ENCODE measurements at places on chromosomes 12 and 14.

- no peak for DNase-seq
Measured at GRCh38 chr12:68422956-68423574, 90.9 kb upstream of the MDM1 start.

GRCh38 chr14:90454041-90455000 is 57.5 kb downstream of the CALM1 start:
- DNase-seq, result no peak

DNA sequence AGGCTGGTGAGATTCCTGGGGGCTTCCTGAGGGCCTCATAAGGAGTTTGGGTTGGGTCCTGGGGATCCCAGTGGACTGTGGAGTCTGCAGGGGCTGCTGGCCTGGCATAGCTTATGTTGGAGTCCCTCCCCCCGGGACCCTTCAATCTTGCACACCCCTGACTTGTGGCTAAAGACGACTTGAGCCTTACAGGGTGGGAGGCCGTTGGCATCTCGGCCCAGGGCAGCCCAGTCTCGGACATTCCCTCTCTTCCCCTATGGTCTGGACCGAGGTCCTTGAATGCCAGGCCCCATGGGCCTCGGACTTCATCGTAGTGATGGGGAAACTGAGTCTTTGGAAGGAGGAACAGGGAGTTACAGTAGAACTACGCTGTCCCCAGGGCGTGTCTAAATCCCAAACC is 12.5 kb downstream of the RTL1 start:
- no peak for DNase-seq

GRCh38 chr12:76471579-76471978 is 88.0 kb downstream of the OSBPL8 start:
- DNase-seq, result no peak

- peak; percentile 74 for DNase-seq
Measured at GRCh38 chr12:989751-990660, 1.0 kb upstream of the ERC1 start.

DNA sequence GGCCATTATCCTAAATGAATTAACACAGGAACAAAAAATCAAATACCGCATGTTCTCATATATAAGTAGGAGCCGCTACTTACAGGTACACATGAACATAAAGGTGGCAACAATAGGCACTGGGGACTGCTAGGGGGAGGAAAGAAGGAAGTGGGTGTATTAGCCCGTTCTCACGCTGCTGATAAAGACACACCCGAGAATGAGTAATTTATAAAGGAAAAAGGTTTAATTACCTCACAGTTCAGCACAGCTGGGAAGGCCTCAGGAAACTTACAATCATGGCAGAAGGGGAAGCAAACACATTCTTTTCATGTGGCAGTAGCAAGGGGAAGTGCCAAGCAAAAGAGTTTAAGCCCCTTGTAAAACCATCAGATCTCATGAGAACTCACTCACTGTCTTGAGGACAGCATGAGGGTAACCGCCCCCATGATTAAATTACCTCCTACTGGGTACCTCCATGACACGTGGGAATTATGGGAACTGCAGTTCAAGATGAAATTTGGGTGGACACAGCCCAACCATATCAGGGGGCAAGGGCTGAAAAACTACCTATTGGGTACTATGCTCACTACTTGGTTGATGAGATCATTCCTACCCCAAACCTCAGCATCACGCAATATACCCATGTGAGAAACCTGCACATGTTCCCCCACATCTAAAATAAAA is 16.4 kb upstream of the MIA2 start:
- DNase-seq, result no peak

GRCh38 chr14:95356245-95356869 is 36.6 kb upstream of the CLMN start:
- DNase-seq, result no peak

- DNase-seq, result no peak
Measured at GRCh38 chr12:52878507-52879393, 26.1 kb downstream of the KRT8 start.

- no peak for DNase-seq
Measured at GRCh38 chr14:90522571-90523191, 125.9 kb downstream of the CALM1 start.

DNA sequence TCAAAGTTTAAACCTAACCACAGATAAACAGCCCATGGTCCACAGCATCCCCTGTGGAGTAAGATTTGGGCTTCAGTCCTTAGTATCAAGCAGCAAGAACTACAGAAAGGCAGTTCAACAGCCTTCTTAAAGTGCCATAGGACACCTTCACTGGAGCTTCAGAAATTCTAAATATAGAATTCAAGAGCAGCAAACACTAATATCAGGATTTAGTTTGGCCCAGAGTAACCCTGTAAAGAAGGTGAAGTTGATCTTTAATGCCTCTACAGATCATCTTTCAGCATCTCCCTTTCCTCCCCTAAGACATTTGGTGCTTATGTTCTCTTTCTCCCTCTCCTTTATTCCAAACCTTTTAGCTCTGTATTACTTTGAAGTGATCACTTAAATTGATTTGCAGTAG is 59.5 kb upstream of the ARHGAP5 start:
- no peak for DNase-seq

GRCh38 chr12:67447180-67447579 is 178.0 kb downstream of the CAND1 start:
- no peak for DNase-seq

DNA sequence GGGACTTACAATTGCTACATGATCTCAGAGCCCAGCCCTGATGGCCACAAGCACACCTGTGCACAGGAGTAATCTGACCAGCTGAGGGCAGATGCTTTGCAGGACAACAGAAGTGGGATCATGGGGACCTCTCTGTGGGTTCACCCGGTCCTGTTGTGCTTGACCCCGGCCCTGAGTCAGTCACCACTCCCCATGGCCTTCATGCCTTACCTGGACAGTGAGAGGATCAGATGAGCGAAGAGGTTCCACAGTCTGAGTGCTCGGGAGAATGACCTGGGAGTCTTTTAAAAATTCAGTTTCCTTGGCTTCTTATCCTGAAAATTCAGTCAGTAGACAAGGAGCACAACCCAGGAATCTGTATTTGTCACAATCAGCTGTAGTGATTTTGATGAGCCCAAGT is 88.1 kb downstream of the NTF3 start:
- DNase-seq, result no peak

GRCh38 chr14:90658541-90658967 is 157.7 kb downstream of the TTC7B start:
- peak; percentile 61 for DNase-seq

DNA sequence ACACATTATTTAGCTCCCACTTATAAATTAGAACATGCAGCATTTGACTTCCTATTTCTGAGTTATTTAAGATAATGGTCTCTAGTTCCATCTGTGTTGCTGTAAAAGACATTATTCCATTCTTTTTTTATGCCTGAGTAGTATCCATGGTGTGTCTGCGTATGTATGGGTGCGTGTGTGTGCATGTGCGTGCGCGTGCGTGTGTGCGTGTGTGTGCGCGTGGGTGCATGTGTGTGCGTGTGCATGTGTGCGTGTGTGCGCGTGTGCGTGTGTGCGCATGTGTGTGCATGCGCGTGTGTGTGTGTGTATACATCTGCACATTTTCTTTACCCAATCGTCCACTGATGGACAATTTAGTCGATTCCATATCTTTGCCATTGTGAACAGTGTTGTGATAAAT is 479.4 kb upstream of the TMEM132C start:
- DNase-seq, result no peak

DNA sequence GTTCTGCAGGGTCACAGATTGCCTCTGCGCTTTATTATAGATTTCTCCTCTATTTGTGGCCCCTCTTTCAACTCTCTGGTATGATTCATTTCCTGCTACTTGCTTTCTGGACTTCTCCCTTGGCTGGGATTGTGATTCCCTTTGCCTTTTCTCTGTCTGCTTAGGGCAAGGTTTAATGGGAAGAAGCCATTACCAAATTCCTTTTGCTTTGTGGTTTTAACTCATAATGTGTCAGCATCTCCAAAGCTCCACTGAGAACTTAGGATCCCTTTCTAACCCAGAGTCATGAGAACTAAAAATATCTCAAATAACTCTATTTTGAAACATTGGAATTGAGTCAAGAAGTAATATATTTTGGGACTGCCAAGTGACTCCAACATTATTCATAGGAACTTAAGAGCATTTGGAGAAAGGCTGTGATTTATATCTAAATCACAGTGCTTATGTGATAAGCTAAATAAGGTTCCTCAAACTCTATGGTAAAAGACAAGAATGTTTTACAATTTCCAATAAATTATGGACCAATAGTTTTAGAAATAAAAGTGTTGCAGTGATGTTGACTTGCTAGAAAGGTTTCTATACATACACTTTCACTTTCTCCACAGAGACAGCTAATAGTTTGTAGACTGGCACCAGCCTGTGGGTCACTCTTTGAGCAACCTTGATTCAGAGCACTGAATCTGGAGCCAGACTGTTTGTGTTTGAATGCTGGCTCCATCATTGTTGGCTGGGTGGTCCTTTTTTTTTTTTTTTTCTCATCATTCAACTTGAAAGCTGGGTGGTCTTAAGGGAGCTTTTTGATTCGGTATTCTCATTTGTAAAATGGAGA is 93.9 kb downstream of the DACT1 start:
- DNase-seq, result peak; percentile 94

DNA sequence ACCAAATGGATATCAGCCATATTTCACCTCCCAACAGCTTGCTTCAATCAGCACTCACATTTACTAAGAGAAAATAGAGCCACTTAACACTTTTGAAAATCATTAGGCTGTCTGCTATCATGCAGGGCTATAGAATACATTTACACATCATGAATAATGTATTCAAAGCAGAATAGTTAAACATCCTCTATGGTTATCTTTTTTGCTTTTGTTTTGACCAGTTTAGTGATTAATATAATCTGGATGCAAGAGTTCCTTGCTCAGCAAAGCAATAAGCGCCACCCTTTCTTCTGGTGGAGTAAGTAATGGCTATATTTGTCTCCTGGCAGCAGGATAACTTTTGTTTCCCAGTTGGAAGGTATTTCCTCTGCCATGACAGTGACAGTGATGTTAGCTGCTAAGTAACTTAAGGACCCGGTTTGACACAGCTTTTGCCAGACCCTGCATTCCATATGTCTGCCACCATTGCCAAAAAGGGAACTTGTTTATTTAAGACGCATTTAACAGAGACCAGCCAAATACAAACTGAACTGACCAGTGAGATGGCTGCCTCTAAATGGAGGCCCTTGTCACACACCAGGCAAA is 70.3 kb upstream of the NR2C1 start:
- DNase-seq, result no peak

GRCh38 chr12:109476807-109477184 is 304 bp downstream of the KCTD10 start:
- no peak for DNase-seq

- peak; percentile 17 for DNase-seq
Measured at GRCh38 chr12:49893753-49894750, 9.6 kb downstream of the FAIM2 start.

DNA sequence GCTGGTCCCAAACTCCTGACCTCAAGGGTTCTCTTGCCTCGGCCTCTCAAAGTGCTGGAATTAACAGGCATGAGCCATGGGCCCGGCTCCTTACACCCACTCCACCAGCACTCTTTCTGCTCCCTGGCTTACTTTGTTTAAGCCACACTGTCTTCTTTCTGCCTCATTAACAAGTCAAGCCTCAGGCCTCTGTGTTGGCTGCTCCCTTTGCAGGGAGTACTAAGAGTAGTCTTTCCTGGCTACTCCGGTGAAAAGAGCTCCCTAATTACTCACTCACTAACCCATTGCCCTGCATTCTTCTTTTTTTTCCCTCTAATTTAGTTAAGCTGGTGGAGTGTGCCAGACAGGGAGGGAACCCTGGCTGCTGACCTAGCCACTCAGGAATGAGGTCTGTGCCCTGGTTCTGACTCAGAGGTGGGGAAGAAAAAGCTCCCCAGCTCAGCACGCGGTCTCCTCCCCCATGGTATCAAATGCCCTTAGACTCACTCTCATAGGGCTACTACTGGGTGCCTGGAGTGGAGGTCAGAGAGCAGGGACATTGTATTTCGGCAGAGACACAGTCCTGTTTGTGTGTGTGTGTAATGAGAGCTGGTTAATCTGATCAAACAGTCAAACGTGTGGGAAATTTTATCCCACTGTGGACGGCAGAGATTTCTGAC is 19.8 kb downstream of the GALNT6 start:
- peak; percentile 96 for DNase-seq

- peak; percentile 42 for DNase-seq
Measured at GRCh38 chr12:54207539-54208294, 18.9 kb upstream of the SMUG1 start.

GRCh38 chr14:45519766-45520165 is 266.8 kb upstream of the MIS18BP1 start:
- DNase-seq, result no peak

- no peak for DNase-seq
Measured at GRCh38 chr12:56042843-56043242, 1.1 kb downstream of the RPS26 start.

- no peak for DNase-seq
Measured at GRCh38 chr14:56324856-56325699, 206.9 kb downstream of the PELI2 start.

GRCh38 chr12:104956870-104957718 is 996 bp downstream of the SLC41A2 start:
- DNase-seq, result no peak

DNA sequence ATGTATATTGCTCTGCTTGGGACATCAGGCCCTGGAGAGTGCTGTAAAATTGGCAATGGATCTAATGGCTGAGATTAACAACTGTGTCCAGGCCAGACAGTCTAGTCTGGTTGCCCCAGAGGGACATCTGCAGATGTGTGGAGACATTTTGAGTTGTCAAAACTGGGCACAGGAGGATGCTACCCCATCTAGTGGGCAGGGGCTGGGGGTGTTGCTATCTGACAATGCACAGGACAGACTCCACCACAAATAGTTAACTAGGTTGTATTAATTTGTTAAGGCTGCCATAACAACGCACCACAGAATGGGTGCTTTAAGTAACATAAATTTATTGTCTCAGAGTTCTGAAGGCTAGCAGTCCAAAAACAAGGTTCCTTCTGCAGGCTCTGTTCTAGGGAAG is 302.5 kb upstream of the AMIGO2 start:
- DNase-seq, result no peak

- peak; percentile 60 for DNase-seq
Measured at GRCh38 chr12:10211101-10211939, 1.4 kb upstream of the GABARAPL1 start.

- DNase-seq, result no peak
Measured at GRCh38 chr14:69484444-69485314, at the start of gene PLEKHD1. PLEKHD1 (plus strand) TSS chr14:69484728; CDS start chr14:69484966, 238 bp downstream.

GRCh38 chr12:102095677-102096263 is 24.1 kb downstream of the NUP37 start:
- peak; percentile 9 for DNase-seq

Measured in RCC 7860 (cell line).